ENCODE measurements at places on chromosomes 4 and X.

- H3K27ac ChIP-seq: no peak overlapping the region
- no peaks in the 10 kb centered on the region for H3K4me1 ChIP-seq
- H3K4me3 ChIP-seq: no peak overlapping the region
- H3K36me3 ChIP-seq: no peaks in the 10 kb centered on the region
- DNase-seq: no peak
- H3K27me3 ChIP-seq: peaks cover 30% of the 10 kb centered on the region
Measured at GRCh38 chr4:149141391-149141790, 674.3 kb downstream of the IQCM start.

DNA sequence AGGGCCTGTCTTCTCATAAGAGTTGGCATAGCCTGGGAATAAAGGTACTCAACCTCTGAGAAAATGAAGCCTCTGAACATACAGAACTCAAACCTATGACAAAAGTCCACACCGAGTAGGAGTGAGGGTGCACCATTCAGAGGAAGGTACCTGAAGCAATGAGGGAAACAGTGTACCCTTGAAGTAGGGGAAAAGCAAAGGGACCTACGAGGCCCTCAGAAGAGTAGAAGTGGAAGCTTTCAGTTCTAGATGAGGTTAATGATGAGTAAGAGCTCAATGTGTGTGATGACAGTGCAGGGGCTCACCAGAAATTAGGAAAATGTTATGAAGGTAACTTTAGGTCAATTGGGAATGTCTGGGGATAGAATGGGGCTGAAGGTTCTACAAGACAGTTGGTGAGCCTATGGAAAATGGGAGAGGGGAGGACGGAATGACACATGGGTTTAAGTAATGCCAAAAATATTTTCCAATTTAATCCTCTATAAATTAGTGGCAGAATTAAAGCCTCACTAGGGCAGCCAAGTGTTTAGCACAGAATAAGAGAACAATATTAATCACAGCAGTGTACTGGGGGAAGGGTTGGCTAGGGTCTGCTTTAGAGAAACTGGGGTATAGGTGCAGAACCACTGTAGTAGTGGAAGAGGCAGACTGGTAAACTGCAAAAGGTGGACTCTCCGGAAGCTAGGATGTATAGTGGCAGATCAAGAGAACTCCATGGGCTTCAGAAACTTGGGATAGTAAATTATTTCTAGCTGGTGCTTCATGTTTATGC lies 39.8 kb downstream of the RAB33A start:
- no peak overlapping the region for H3K27ac ChIP-seq
- no peak for DNase-seq
- no peaks in the 10 kb centered on the region for H3K4me1 ChIP-seq
- H3K36me3 ChIP-seq: peaks cover 8% of the 10 kb centered on the region

GRCh38 chrX:23930894-23931604 lies 23.2 kb downstream of the CXorf58 start:
- H3K4me3 ChIP-seq: peak overlapping the region; percentile 27
- no peaks in the 10 kb centered on the region for H3K36me3 ChIP-seq
- DNase-seq: no peak

- H3K36me3 ChIP-seq: no peaks in the 10 kb centered on the region
- H3K27me3 ChIP-seq: no peaks in the 10 kb centered on the region
- H3K4me1 ChIP-seq: no peaks in the 10 kb centered on the region
- no peak overlapping the region for H3K27ac ChIP-seq
- no peak overlapping the region for H3K4me3 ChIP-seq
Measured at GRCh38 chr4:95106408-95106928, 348.7 kb downstream of the BMPR1B start.

DNA sequence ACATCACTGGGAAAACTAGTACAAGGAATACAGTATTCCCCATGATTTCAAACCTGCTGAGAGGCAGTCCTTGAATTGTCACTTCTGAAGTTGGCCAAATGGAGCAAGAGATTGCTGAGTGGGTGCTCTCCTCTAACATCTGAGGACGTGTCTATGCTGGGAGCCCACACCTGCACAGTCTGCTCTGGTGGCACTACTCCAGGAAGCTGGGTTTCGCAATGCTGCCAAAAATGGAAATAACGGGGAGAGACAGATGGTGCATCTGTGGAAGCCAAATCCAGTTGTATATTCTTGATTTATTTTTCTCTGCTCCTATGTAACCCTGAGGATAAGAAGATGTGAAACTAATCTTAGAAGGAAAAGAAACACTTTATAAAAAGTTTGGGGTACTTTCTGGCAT lies 240.1 kb upstream of the CTSO start:
- DNase-seq: no peak
- no peak overlapping the region for H3K27ac ChIP-seq
- no peak overlapping the region for H3K4me3 ChIP-seq
